Type B pancreatic cell (in vitro differentiated cells): ENCODE measurements at places on chromosomes 2 and 18. TPM values are rescaled to one million over a fixed set of nuclear protein-coding genes. Genes with fewer than 3 reads are reported as not detected.

- H3K4me1 ChIP-seq, result no peaks in the 10 kb centered on the region
- peaks cover 16% of the 10 kb centered on the region for H3K36me3 ChIP-seq
- no peaks in the 10 kb centered on the region for H3K27me3 ChIP-seq
- H3K27ac ChIP-seq, result no peak overlapping the region
- no peak overlapping the region for H3K4me3 ChIP-seq
- no peak for DNase-seq
Observed at GRCh38 chr2:28855193-28855592, 14.9 kb downstream of the TRMT61B start.

GRCh38 chr2:1836321-1836860 is 92.1 kb upstream of the PXDN start:
- H3K4me3 ChIP-seq, result no peak overlapping the region
- no peak overlapping the region for H3K27ac ChIP-seq
- peaks cover 12% of the 10 kb centered on the region for H3K4me1 ChIP-seq

DNA sequence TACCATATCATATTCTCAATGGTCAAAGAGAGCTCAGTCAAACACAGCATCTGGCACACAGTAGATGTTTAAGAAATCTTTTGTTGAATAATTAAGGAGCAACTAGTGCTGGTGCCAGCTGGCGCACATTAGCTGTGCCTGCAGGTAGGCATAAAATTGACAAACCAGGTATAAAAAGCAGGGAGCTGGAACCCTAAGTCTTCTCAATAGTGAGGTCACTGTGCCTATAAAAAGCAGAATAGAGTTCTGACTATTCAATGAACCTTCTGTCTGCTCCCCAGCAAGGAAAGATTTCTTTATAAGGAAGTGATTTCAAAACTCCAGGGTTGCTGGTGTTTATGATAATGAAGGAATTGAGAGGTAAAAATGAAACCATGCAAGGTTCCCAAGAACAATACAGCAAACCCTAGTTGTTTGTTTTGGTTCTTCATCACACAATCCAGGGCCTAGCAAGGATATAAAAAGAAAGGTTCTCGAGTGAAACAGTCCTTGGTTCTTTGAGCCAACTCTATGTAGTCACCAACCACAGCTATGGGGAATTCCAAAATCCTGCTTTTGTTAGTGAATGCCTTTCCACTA is 76.1 kb downstream of the THADA start:
- no peak overlapping the region for H3K27ac ChIP-seq
- peaks cover 6% of the 10 kb centered on the region for H3K36me3 ChIP-seq
- no peak for DNase-seq
- H3K27me3 ChIP-seq, result no peaks in the 10 kb centered on the region

- no peaks in the 10 kb centered on the region for H3K4me1 ChIP-seq
- H3K27ac ChIP-seq, result no peak overlapping the region
- H3K27me3 ChIP-seq, result no peaks in the 10 kb centered on the region
Observed at GRCh38 chr2:147829106-147829505, 15.7 kb upstream of the ACVR2A start.

DNA sequence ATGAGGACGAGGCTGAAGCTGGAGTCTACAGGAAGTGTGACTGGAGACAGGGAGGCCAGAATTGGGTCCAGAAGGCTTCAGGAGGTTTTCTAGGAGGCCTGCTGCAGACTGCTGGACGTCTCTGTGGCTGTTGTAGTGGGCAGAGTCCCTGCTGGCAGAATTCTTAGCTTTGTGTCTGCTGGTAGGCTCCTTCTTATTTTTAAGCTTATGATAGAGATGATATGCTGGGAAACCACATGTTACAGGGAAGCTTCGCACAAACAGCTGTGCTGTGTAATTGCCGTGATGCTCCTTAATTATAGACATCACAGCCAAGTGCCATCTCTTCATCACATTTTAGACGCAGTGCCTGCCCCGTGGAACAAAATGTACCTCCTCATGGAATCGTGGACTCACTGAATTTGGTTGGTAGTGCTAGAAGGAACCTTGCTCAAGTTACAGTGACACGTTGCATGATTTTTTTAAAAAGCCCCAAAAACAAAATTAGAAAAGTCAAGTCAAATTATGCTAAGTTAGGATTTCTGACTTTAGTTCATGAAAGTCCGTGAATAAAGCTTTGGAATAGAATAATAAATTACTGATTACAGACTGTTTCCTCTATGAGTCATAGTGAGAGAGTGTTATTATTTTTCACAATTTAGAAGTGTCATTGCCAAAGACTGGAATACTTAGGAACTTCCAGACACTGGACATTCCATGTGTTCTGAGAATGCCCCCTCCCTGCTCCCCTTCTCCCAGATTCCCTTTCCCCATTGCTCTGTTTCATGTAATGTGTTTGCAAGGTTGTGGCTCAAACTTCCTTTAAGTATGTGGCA is 144.1 kb downstream of the FHOD3 start:
- DNase-seq, result no peak
- no peaks in the 10 kb centered on the region for H3K27me3 ChIP-seq
- no peak overlapping the region for H3K27ac ChIP-seq
- no peaks in the 10 kb centered on the region for H3K36me3 ChIP-seq

- no peak overlapping the region for H3K4me3 ChIP-seq
- no peak for DNase-seq
- peaks cover 13% of the 10 kb centered on the region for H3K4me1 ChIP-seq
- no peaks in the 10 kb centered on the region for H3K27me3 ChIP-seq
- H3K36me3 ChIP-seq, result peaks cover 12% of the 10 kb centered on the region
Observed at GRCh38 chr2:33116799-33117198, 170.0 kb downstream of the LTBP1 start.

GRCh38 chr2:224222291-224222690 is 179.6 kb downstream of the FAM124B start:
- DNase-seq, result no peak
- no peak overlapping the region for H3K4me3 ChIP-seq
- H3K4me1 ChIP-seq, result peaks cover 15% of the 10 kb centered on the region
- H3K27me3 ChIP-seq, result peaks cover 11% of the 10 kb centered on the region

GRCh38 chr2:95307036-95307435 is 9.9 kb downstream of the KCNIP3 start:
- H3K4me1 ChIP-seq, result peaks cover 4% of the 10 kb centered on the region
- DNase-seq, result no peak
- H3K27me3 ChIP-seq, result peaks cover 3% of the 10 kb centered on the region
- H3K36me3 ChIP-seq, result no peaks in the 10 kb centered on the region
- no peak overlapping the region for H3K27ac ChIP-seq

GRCh38 chr2:231287696-231288095 is 89.3 kb downstream of the ARMC9 start:
- H3K36me3 ChIP-seq, result peaks cover 24% of the 10 kb centered on the region
- no peaks in the 10 kb centered on the region for H3K27me3 ChIP-seq
- H3K4me1 ChIP-seq, result peaks cover 3% of the 10 kb centered on the region
- no peak for DNase-seq
- H3K4me3 ChIP-seq, result no peak overlapping the region
- no peak overlapping the region for H3K27ac ChIP-seq

GRCh38 chr18:45802814-45803492 is 22.5 kb upstream of the SIGLEC15 start:
- peak overlapping the region; percentile 18 for H3K27ac ChIP-seq
- no peaks in the 10 kb centered on the region for H3K4me1 ChIP-seq
- H3K27me3 ChIP-seq, result no peaks in the 10 kb centered on the region

GRCh38 chr18:31646332-31647126 is 37.9 kb downstream of the B4GALT6 start:
- peak overlapping the region; percentile 29 for H3K4me3 ChIP-seq
- H3K27me3 ChIP-seq, result no peaks in the 10 kb centered on the region
- peaks cover 11% of the 10 kb centered on the region for H3K36me3 ChIP-seq
- H3K4me1 ChIP-seq, result peaks cover 28% of the 10 kb centered on the region

DNA sequence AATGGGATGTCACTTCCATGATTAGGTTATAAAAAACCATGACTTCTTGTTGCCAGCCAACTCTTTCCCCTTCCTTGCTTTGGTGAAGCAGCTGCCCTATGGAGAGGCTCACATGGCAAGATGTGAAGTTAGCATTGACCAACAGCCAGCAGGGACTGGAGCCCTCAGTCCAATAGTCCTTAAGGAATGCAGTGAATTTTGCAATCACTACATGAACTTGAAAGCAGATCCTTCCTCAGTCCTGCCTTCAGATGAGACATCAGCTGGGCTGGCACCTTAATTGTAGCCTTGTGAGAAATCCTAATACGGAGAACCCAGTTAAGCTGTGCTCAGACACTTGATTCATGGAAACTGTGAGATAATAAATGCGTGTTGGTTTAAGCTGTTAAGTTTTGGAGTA is 61.8 kb downstream of the ATP8B1 start:
- DNase-seq, result no peak
- H3K27ac ChIP-seq, result no peak overlapping the region
- H3K36me3 ChIP-seq, result peaks cover 3% of the 10 kb centered on the region
- H3K4me1 ChIP-seq, result peaks cover 15% of the 10 kb centered on the region
- H3K27me3 ChIP-seq, result no peaks in the 10 kb centered on the region

DNA sequence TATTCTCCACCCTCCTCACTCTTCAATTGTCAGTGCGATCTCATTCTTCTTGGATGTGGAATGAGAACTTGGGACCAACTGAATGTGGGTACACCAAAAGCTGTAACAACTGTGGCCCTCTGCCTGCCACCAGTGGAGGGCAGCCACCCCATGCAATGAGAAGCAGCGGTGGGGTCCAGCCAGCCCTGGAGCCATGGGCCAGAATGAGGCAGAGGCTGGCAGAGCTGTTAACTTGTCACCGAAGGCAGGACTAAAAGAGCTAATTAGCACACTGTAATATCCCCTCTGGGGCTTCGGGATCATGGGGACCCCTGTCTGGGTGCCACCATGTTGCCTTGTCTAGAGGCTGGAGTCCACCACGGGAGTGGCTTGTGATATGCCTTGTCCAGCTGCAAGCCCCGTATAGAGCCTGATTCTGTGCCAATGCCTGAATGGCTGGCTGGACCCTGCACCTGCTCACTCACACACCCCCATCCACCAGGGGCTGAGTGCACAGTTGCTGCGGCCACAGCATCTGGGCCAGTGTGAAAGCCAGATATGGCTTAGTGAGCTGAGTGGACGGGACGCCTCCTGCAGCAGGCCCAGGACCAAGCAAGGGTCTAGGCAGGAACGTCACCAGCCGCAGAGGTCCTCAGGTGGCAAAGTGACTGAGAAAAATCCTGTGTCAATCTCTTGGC is 680.5 kb downstream of the DSC3 start:
- no peaks in the 10 kb centered on the region for H3K36me3 ChIP-seq
- H3K27ac ChIP-seq, result no peak overlapping the region
- H3K27me3 ChIP-seq, result no peaks in the 10 kb centered on the region
- H3K4me1 ChIP-seq, result no peaks in the 10 kb centered on the region

GRCh38 chr2:38600921-38601455 is 1.7 kb downstream of the HNRNPLL start:
- H3K27me3 ChIP-seq, result no peaks in the 10 kb centered on the region
- H3K36me3 ChIP-seq, result peaks cover 7% of the 10 kb centered on the region
- no peak for DNase-seq
- H3K27ac ChIP-seq, result peak overlapping the region; percentile 89
- peaks cover 42% of the 10 kb centered on the region for H3K4me1 ChIP-seq

GRCh38 chr2:3405307-3405706 is 25.8 kb downstream of the TRAPPC12 start:
- no peak overlapping the region for H3K4me3 ChIP-seq
- no peak for DNase-seq
- no peak overlapping the region for H3K27ac ChIP-seq
- peaks cover 21% of the 10 kb centered on the region for H3K36me3 ChIP-seq
- no peaks in the 10 kb centered on the region for H3K4me1 ChIP-seq

- H3K27me3 ChIP-seq, result peaks cover 5% of the 10 kb centered on the region
- H3K27ac ChIP-seq, result no peak overlapping the region
- no peak overlapping the region for H3K4me3 ChIP-seq
- no peaks in the 10 kb centered on the region for H3K36me3 ChIP-seq
- DNase-seq, result no peak
Observed at GRCh38 chr2:120237491-120237902, 14.3 kb upstream of the TMEM185B start.

DNA sequence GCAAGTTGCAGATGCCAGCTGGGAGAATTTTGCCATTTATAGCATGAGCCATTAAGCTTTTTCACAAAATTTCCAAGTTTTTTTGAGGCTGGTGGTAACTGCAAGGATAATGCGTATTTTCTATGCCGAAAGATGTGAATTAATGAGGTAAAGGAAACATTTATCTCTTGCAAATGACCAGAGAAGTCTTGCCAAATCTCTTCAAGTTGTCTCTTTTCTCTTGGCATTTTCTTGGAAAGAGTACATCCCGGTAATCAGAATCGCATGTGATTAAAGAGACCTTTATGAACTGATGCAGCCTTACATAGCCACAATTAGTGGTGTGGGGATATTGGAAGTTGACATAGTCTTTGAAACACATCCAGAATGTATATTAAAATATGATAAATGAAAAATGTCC is 136.5 kb upstream of the MMADHC start:
- DNase-seq, result no peak
- H3K36me3 ChIP-seq, result peaks cover 7% of the 10 kb centered on the region
- no peak overlapping the region for H3K4me3 ChIP-seq
- H3K27me3 ChIP-seq, result peaks cover 34% of the 10 kb centered on the region
- no peak overlapping the region for H3K27ac ChIP-seq

Gene RAPH1
- total RNA-seq, result 15.4 and 25.7 TPM in 2 replicates

Gene ZFP36L2
- 198 and 437 TPM in 2 replicates for total RNA-seq

Gene ZSWIM2
- total RNA-seq, result not detected in 2 replicates
